ENCODE measurements at places on chromosomes 16 and 17.
A peak's percentile ranks its signal among the peaks of the same experiment; 100 is the strongest.

- DNase-seq, result peak; percentile 36
These were observed 40.4 kb downstream of the WSCD1 start for GRCh38 chr17:6110592-6110991.

DNA sequence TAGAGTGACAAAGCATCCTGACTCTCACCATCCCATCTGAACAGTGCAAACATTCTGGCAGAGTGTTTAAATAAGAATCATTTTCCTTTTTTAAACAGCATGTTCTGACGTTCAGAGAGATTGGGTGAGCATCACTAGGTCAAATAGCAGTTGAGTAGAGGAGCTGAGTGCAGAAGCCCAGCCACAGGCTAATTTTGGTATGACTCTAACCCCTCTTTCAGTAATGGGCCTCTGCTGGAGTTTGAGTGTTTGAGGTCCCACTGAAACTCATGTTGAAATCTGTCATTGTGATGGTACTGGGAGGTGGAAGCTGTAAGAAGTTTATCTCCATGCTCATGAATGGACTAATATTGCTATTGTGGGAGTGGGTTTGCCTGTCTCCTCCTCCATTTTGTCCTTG lies 194.4 kb downstream of the SALL1 start:
- no peak for DNase-seq

DNA sequence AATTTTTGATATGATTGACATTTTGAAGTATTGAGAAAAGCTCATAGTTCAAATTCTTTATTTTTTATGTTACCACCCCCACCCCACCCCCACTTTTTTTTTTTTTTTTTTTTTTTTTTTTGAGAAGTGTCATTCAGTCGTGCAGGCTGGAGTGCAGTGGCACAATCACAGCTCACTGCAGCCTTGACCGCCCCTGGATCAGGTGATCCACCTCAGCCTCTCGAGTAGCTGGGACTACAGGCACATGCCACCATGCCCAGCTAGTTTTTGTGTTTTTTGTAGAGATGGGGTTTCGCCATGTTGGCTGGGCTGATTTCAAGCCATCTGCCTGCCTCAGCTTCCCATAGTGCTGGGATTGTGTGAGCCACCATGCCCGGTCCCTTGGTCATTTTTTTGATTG lies 7.4 kb downstream of the TAF15 start:
- no peak for DNase-seq

DNA sequence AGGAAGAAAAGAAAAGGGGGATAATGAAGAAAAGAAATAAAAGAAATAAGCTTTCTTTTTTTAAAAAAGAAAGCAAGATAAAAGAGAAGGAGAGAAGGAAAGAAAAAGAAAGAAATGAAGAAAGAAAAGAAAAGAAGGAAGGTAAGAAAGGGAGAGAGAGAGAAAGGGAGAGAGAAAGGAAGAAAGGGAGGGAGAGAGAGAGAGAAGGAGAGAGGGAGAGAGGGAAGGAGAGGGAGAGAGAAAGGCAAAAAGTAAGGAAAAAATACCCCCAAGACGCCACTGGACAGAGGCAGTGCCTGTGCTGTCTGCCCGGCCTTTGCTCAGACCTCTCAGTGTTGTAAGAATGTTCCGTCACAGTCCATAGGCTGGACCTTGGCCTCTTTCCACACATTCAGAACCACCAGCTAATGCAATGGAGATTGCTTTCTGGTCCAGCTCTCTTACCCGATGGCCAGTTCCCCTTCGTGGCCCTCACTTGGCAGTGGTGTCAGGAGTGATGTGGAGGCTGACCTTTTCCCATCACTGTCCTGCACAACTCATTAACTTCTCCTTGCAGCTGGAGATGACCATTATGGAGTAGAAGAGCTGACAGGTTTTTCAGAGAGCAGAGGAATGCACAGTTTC lies 14.3 kb upstream of the HNF1B start:
- no peak for DNase-seq

GRCh38 chr16:11092788-11093571 lies 148.6 kb downstream of the CLEC16A start:
- no peak for DNase-seq

DNA sequence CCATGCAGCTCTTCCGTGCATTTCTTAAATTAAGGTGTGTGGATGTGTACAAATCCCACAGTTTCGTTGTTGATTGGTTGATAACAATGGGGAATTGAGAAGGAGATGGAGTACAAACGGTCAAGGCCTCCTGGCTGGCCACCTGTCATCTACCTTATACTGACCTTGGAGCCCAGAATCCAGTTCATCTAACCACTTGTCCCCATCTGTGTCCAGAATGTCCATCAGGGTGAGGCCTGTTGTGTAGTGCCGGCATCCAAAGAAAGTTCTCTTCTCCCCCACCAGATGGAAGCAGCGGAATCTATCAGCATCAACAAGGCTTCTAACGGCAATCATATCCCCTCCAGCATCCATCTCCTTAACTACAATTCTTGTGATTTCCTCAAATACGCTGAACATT lies 1.5 kb downstream of the GSDMB start:
- no peak for DNase-seq

DNA sequence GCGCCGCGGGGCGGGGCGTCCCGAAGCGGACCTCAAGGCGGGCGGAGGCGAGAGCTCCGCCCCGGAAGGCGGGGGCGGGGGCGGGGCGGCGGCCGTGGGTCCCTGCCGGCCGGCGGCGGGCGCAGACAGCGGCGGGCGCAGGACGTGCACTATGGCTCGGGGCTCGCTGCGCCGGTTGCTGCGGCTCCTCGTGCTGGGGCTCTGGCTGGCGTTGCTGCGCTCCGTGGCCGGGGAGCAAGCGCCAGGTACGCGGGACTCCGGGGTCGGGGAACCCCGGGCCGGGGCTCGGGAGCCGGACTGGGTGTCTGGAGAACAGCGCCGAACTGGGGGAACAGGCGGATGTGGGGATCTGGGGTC lies at the start of gene TNFRSF12A:
TNFRSF12A (plus strand) TSS at position 122 of the 357 bp plus-strand sequence; CDS start at position 152, 30 bp downstream.
- DNase-seq, result peak; percentile 80

Measured in GM18507 (cell line).